Astrocyte of the hippocampus (primary cell): ENCODE measurements at places on chromosomes 4 and X.
A peak's percentile ranks its signal among the peaks of the same experiment; 100 is the strongest.

DNA sequence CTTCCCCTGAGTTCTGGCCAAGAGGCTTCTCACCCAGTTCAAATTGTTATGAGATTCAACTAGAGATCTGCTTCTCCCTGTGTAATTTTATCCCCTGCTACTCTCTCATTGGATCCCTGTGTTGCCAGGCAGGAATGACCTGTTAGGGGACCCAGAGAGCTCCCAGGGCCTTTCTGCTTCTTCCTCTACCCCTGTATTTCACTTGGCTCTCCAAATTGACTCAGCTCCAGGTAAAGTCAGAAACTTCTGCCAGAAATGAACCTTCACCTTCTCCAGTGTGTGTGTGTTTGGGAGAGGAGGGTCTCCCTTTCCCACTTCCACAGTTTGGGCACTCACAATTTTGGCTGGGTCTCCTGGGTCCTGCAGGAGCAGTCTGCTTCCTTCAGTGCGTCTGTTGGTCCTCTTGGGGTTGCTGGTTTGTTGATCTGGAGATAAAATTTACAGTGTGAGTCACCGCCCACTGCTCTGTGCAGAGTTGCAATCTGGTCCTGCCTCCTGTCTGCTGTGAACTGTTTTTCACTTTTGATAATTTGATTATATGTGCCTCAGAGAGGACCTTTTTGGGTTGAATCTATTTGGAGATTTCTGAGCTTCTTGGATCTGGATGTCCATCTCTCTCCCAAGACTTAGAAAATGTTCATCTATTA, 112.4 kb upstream of the EDA2R start:
- DNase-seq: no peak

DNA sequence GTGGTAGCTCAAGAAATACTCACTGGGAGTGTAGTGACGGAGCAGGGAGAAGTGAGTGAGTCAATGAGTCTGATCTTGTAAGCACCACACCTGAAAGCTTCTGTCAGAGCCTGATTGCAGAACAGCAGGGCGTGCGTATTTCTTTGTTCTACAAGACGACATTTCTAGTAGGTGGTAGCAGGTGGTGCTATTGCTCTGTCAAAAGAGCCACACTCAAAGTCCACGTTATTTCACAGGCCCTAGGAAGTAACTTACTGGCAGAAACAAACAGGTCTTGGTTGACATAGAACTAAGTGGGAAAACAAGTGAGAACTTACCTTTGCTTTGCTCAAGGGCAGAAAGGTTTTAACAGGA, 46.4 kb upstream of the SPRY1 start:
- DNase-seq: peak; percentile 31

- DNase-seq: no peak
Measured at GRCh38 chr4:80592950-80593349, 257.4 kb downstream of the CFAP299 start.

GRCh38 chr4:17468619-17469221, 43.2 kb downstream of the QDPR start:
- peak; percentile 56 for DNase-seq

GRCh38 chr4:114773339-114773738, 174.7 kb downstream of the UGT8 start:
- no peak for DNase-seq

DNA sequence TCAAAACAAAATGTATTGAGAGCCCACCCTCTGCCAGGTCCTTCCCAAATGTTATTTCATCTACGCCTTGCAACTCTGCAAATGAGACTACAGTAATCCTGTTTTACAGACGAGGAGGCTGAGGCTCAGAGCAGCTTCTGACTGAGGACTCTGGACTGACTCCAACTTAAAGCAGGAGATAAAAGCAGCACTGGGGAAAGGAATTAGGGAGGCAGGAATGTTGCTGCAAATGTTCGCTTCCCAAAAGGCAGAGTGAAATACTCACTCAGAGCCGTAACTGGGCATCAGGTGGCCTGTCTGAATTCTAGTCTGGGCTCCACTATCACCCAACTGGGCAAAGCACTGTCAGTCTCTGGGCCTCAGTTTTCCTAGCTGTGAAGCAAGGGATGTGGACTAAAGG, 94.7 kb upstream of the SRD5A3 start:
- peak; percentile 38 for DNase-seq

DNA sequence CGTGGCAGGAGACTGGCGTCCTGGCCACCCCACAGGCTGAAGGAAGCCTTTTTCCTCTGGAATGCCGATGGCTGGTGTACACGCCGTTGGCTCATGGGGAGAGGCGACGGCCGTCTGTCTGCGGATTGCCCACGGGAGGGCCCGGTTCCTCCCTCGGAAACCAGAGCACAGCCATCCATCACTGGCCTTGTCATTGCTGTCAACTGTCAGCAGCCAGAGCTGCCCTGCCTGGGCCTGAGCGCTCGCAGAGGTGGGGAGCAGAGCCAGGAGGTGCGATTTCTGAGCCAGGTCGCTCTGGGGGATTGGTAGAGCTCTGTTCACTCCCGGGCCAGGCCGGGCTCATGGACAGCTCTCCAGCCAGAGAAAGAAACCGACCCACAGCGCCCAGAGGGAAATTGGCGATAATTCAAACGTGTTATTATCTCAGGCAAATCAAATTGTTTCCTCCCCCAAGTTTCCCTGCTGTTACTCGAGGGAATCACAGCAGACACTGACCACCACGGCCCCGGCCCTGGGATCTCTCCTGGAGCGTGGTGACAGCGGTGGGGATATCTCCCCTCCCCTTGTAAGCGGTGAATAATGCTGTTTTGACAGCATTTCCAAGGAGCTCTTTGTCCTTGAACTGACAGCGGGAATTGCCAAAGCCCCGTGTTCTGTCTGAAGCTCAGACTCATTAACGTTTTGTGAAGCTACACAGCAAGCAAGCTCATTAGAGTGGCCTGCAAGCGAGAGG, 220.9 kb upstream of the PSAPL1 start:
- DNase-seq: peak; percentile 76

GRCh38 chrX:106007815-106008214, 30.7 kb downstream of the SERPINA7 start:
- no peak for DNase-seq

DNA sequence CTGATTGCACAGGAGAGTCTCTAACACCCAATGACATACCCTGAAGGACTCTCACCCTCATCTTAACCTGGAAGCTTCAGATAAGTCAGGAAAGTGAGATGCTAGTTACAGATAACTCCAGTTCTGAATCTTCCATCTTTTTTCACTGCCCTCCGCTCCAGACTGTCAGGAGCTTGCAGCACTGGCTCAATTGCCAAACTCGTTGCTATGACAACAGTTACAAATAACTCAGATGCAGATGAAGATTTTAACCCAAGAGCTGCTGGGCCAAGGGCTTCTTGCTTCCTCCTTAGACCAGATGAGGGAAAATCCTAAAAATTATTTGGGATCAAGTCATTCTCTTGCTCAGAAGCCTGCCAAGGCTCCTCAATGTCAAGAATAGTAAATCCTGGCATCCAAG, 109.1 kb upstream of the HUWE1 start:
- peak; percentile 4 for DNase-seq

DNA sequence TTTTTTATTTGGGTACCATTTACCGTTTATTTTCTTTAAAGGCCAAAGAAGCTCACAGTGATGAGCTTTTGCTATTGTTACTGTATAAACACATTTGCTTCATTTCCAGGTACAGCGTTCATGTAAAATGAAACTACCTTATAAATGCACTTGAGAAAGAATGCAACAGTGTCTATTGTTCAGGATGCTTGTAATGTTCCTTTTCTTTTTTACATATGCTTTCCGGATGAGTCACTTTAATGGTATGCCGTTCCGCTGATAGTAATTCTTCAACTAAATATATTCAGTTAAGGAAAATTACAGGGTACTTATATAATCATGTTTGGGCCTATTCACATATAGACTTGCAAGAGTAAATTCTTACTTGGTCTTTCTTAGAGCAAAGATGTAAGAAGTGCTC, 354.9 kb downstream of the RPA4 start:
- DNase-seq: peak; percentile 50

- no peak for DNase-seq
Measured at GRCh38 chr4:54842226-54842625, 184.5 kb downstream of the KIT start.

- DNase-seq: no peak
Measured at GRCh38 chrX:153992180-153992579, 19.6 kb downstream of the TMEM187 start.

DNA sequence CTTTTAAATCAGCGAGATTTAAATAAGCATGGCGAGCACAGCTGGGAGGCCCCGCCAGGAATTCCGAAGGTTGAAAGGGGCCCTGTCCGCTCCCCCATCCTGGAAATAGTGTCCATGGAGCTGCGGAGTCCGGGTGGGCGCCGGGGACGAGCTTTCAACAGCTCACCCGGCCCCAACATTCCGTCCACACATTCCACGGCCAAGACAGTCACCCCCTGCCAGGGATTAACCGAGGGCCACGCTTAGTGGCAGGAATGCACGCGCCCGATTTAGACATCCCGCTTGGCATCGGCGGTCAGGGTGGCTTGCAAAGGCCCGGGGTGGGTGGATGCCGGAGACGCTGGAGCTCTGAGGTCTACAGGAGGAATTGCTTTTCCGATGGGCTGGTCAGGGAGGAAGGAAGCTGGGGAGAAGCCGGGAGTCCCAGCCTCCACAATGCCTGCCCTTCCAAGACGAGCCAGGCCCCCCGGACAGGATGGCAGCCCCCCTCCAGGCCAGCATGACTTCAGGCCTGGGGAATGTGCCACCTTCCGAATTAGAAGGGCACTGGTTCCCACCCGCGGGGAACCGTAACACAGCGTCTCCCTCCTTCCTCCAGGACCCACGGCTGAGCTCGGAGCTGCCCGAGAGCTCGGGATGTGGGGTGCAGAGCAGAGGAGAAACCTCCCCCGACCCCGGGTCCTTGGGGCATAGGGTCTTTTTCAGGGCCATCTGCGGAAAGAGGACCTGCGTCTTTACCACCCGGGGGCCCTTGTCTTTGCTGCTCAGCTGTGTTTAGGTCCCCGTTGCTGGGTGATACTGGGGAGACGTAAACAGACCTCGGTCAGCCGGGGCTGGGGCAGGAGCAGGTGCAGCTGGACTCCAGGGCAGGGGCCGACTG, 26.9 kb upstream of the PPP2R3B start:
- peak; percentile 89 for DNase-seq

- peak; percentile 37 for DNase-seq
Measured at GRCh38 chrX:67555578-67556203, 11.9 kb downstream of the AR start.

DNA sequence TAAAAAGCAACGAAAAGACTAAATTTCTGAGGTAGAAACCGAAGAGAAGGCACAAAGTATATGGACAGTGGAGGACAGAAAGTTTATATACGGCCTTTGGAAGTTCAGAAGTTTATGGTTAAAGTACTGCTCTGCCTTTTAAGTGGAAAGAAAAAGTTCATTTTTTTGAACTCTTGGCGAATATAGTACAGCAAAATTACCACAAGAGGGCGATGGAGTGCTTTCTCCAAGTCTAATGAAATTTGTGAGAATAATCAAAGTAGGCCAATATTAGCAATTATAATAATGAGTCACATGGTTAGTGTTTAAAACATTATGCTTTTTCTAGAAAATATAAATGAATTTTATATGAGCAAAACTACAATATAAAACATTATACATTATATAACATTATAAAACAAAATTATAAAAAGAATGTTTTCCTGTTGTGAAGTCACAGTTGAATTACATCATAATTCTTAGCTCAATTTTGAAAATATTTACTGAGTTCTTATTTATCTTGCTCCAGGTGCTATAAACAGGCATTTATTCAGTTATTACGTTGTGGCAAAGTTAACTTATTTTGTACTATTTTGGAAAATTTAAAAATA, 136.2 kb upstream of the BMPR1B start:
- peak; percentile 65 for DNase-seq

DNA sequence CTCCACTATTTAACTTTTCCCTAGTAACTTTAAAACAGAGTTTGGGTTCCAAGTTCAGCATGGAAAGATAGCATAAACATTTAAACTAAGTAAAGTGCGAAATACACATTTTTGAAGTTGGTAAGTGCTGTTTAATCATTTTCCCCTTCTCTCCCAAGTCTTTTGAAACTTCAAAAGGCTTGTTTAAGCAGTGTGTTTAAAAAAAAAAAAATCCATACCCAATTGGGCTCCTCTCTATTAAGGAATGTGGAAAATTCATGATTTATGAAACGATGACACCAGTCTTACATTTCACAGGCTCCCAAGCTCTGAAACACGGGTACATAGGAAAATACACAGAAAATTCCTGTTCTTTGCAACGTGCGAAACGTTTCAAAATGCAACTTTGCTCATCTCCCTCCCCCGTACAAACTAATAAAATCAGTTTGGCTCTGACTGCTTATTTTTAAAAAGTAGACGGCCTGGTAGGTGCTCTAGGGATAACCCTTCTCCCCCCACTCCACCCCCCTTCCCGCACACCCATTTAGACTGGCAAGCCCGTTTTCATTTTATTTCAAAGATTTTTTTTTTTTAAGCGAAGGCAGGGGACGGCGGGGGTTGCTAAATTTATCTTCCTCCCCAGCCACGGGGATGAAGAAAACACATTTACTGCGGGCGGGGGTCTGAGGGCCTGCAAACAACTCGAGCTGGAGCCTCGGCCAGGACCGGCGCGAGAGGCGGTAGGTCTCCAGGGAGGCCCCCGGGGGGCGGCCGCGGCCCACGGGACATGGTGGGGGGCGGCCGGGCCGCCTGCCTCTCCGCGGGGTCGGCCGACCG, 786 bp upstream of the ZFX start:
- no peak for DNase-seq

GRCh38 chr4:168605411-168605810, 108.6 kb downstream of the PALLD start:
- peak; percentile 85 for DNase-seq

- DNase-seq: peak; percentile 88
Measured at GRCh38 chr4:185597532-185598188, 62.4 kb upstream of the PDLIM3 start.

DNA sequence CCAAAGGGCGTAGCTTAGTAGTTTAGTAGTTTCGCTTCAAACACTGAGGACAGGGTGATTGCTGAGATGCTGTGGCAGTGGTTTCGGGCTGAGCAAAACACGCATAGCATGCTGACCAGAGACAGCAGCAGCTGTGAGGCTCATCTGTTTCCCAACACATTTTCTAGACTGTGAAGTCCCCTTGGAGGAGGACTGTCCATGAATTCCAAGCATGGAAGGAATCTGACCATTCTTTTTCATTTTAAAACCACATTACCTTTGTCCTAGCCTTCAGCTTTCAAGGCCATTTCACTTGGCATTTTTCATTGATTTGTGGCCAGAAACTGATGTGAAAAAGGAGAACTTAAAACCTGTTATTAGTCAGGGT, 240.9 kb downstream of the PALLD start:
- DNase-seq: peak; percentile 91

- peak; percentile 16 for DNase-seq
Measured at GRCh38 chr4:30208731-30209435, 511.3 kb upstream of the PCDH7 start.

DNA sequence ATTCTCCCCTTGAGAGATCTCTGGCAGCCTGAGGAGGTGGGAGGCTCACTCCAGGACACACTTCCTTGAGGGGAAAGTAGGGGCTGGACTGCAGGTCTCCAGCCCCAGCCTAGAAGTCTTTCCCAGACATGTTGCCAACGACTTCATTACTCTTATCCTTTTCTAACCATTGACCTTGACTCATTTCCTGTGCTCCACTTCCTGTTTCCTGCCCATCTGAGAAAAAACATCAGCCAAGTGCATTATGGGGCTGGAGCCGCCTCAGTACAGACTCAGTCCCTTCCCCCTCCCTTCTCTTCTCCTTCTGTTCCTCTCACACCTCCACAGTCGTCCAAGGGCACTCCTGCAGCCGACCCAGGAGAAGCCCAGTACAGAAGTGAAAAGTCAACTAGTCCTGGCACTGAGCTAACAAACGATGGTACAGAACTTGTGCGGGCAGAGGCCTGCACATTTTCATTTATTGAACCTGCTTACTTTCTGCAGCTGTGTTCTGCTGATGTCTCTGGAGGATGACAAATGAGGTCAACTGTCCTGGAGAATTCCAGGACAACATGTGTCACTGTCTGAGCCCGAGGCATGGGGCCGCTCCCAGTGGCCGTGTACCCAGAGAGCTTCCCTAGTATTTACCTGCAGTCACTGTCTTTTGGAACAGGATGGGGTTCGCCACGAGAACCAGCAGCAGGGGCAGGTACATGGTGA, 20.1 kb downstream of the GPR143 start:
- DNase-seq: no peak
